Stimulated activated memory B cell treated with anti-CD40 and anti-IgM and Interleukin-4, amounts not matched to agents 10 μg/mL and 1 μg/mL and 100 μg/mL, for 72 hours (primary cell): ENCODE measurements at places on chromosomes 2 and 18.

DNA sequence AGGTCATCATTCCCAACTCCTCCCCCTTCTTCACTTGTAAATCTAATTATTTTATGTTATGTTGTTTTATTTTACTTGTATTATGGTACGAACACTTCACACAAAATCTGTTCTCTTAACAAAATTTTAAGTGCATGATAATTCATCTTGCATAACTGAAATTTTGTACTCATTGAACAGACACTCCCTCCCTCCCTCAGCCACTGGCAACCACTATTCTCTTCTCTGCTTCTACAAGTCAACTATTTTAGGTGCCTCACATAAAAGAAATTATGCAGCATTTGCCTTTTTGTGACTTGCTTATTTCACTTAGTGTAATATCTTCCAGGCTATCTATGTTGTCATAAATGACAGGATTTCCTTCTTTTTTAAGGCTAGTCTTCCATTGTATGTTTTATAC is 30.4 kb upstream of the OSBPL6 start:
- ATAC-seq, result no peak

- ATAC-seq, result no peak
These were observed 342.1 kb downstream of the SLC4A3 start for GRCh38 chr2:219969508-219969907.

GRCh38 chr2:191637182-191638078 is 40.5 kb upstream of the NABP1 start:
- ATAC-seq, result peak; percentile 84

DNA sequence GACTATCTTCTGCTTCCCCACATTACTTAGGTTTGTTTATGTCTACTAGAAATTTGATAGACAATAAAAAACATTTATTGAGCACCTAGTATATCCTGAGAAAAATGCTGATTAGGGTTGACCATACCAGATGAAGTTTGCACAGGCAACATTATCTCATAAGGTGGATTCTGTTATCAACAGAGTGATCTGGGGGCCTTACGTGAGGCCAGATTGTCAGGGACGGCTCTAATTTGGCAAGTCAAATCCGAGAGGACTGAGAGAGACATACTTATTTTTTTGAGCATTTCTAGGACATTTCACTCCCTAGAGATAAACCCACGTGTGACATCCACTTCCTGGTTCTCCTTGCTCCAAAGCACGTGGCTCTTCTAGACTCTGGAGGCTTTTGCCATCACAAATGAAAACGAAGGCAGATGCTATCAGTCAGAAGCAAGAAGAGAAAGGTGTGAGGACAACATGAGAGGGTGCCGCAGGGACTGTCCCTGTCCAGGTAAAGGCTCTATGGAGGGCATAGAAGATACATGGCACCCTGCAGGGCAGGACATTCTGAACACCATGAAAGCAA is 168.0 kb upstream of the REV1 start:
- ATAC-seq, result no peak

GRCh38 chr2:10057231-10058107 is 14.1 kb downstream of the KLF11 start:
- ATAC-seq, result peak; percentile 60

GRCh38 chr2:180607514-180608049 is 372.8 kb upstream of the UBE2E3 start:
- no peak for ATAC-seq

DNA sequence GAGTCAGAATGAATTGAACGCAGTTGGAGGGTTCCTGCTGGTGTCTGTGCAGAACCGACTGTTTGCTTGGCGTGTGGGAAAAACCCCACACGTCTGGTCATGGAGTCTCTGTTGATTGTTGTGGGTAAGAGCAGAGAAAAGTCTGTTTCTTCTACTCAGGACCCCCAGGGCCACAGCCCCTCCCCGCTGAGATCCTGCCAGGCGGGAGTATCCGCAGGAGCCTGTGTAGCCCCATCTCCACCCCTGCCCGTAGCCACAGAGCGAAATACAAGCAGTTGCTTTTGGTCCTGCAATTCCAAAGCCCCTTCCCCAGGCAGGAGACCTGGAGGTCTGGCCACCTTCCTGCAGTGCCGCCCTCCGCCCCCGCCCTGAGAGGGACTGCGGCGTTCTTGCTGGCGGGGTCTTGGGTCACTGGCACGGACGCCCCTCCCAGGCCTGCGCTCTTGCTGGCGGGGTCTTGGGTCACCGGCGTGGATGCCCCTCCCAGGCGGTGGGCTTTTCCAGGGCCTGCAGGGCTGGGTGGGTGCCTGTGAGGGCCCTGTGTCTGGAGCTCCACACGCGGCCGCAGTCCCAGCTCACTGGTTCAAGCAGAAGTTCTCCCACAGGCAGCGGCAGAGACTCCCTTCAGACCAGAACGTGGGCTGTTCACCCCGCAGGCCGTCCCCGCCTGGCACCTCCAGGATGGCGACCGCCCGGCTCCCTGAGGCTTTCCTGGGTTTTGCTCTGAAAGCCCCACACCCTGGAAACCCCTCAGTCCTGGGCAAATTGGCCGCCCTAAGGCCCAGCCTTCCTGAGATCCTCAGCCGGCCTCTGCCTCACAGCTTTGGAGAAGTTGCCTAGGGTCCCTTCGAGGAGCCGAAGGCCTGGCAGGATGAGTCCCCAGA is 76.0 kb upstream of the CTDP1 start:
- ATAC-seq, result peak; percentile 21

DNA sequence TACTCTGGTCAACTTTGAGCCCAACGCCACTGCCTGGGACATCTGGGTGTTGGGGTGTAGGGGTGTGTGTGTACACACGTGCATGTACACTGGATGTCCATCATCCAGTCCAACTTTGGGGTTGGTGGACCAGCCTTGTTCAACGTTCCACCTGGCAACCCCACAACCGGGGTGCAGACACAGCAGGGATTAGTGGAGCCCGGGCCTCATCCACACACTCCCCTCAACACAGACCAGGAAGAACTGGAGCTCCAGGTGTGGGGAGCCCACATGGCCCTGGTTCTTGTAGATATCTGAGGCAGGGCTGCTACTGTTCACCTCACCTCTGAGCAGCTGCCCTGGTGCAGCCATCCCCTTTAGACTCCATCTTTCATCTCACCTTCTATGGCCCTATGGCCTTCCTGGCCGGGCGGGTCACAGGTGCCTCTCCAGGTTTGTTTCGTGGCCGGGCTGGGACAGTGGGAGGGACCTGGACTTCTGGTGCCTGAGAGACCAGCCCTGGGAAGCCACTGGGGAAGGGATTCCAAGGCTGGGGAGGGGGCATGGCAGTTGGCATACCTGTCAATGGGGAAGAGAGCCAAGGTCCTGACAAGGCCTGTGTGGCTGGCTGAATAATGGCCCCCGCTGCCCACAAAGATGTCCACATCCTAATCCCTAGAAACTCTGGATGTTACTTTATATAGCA is 7.5 kb downstream of the NEU2 start:
- no peak for ATAC-seq

- ATAC-seq, result no peak
These were observed 22.9 kb downstream of the MARCHF4 start for GRCh38 chr2:216349366-216349765.

DNA sequence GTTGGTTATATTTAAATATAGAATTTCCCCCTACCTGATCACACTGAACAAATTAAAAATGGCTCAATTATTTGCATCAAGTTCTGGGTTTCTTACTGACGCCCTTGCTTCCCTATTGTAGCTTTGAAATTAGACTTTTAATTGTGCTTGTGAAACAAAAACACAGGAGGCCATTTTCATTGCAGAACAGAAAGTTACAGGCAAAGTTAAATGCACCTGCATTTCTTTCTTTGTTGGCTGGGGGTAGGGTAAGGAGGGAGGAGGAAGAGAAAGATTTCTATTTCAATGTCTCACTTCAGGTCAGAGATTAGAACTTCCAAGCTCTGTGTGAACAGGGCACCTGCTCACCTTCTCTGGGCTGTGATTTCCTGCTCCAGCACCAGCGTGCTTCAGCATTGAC is 199.6 kb downstream of the BCL11A start:
- ATAC-seq, result peak; percentile 61

DNA sequence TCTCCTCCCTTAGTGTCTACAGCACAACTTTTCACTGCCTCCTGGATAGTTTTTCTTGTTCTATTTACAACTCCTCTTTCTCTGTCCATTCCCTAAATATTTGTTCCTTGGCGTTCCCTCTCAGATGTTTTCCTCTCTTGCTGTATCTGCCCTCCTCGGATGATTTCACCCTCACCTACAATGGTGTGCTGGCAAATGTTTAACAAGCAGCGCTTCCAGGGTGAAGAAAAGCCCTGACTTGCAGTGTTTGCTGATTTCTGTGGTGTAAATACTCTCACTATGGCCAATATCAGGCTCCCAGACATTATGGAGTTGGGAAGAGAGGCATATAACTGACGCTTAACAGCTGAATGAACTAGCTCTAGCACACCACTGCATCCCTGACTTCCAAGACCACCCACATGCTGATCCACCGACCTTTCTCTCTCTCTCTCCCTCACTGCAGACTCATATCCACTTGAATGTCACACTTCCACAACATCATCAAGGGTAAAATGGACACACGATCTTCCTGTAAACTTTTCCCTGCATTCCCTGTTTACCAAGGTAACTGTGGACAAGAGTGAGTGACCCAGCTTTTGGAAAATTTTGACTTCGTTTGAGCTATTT is 31.5 kb upstream of the SPTBN1 start:
- ATAC-seq, result no peak

DNA sequence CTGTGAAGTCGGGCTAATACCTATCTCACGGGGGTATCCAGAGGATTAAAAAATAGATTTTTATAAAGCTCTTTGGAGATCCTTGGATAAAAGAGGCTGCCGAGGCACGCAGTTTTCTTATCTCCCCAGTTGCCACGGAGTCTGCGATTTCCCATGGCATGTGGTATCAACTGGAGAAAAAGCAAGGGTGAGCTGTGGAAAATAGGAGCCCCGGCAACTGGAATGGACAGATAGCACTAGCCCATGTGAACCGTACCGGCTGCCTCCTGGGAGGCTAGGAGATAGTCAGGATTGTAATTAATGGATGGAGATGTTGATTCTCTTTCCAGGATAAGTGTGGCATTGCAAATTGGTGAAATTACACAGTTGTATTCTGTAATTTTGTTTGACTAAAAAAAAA is 407.6 kb upstream of the KCNH7 start:
- no peak for ATAC-seq

GRCh38 chr2:25229279-25230197 is 61.2 kb upstream of the POMC start:
- ATAC-seq, result no peak

- no peak for ATAC-seq
These were observed 69.1 kb downstream of the MCFD2 start for GRCh38 chr2:46846536-46846935.

- no peak for ATAC-seq
These were observed 16.6 kb downstream of the MAP4K4 start for GRCh38 chr2:101714118-101714517.

DNA sequence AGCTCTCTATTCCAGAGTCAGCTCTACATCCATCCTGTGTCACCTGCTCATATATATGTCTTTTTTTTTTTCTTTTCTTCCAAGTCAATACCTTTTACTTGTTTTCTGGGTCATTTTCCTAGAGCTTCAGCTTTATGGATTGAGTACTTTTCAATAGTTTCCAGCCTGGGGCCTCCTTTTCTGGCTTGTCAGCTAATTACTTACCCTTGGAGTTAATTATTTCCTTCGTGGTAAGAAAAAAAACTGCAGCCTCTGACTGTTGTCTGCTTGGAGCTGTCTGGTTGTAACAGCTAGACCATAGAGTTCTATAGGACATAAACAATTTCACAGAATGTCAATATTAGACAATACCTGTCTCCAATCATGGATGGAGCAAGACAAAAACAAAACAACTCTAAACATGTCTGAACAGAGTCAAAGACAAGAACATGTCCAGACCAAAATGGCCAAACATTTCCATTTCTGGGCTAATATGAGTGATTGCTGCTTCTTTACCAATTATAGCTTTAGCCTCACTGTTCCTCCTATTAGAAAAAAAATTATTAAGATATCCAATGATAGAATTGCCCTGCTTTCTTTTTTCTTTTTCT is 643.1 kb downstream of the SLC4A3 start:
- ATAC-seq, result no peak

DNA sequence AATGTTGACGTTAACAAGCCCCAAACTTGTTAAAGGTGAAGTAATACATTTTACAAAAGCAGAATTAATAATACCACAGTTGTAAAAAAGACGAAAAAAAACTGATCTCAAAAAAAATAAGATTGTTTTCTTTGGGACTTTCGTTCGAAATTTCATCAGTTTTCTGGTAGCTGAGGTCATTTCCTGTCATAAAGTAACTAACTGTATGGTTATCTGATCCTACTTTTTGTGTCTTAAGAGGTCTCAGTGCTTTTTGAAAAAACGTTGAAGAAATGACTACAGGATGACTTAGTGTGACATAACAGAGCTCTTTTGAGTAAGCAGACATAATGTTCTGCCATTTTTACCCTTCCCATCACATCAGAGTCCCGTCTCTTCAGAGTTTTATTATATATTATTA is 79.3 kb downstream of the BIRC6 start:
- no peak for ATAC-seq

DNA sequence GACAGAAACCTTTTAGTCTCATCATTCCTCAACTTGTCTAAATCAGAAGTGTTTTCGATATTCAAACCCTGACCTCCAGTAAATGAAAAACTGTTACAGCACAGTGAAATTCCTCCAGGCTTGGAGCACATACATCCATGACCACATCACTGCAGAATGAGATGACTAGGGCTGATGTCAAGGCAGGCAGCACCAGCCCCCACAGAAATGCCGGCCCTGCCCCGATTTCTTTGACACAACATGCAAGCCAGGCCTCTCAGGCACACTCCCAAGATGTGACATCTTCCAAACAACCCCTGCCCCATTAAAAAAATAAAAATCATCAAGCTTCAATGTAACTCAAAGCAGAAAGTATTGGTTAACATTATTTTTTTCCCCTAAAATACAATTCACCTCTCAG is 103.3 kb downstream of the CTAGE1 start:
- no peak for ATAC-seq

DNA sequence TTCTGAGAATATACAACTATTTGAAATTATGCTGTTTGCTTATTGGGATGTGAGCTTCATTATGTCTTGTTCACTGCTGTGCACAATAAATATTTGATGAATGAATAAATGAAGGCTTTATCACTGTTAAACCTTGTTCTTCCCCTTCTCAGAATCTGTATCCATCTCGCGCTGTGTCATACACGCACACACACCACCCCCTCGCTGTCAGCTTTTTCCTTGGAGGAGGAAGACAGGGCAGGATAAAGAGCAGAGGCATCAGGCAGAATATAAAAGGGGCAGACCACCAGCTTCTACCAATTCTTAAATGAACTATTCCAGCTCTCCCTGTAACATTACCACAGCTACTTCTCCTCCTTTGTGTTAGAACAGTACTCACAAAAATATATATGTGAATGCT is 75.0 kb downstream of the CD226 start:
- no peak for ATAC-seq

DNA sequence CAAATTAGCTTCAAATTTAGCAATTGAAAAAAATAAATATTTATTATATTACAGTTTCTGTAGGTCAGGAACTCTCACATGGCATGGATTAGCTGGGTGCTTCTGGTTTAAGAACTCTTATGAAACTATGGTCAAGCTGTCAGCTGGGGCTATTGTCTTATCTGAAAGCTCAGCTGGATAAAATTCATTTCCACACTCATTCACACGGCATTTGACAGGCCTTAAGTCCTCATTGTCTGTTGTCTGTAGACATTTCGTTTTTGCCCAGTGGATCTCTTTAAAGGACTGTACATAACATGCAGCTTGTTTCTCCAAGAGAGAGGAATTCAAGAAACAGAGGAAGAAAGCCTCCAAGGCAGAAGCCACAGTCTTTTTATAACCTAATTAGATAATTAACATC is 1556.8 kb upstream of the SLC39A10 start:
- ATAC-seq, result no peak

- ATAC-seq, result no peak
These were observed 920.6 kb upstream of the PIK3C3 start for GRCh38 chr18:41034413-41034812.

- ATAC-seq, result no peak
These were observed 119.6 kb upstream of the OTOS start for GRCh38 chr2:240259924-240260529.
